ENCODE measurements at places on chromosomes 16 and 17. TPM values are rescaled to one million over a fixed set of nuclear protein-coding genes. Genes with fewer than 3 reads are reported as not detected.

DNA sequence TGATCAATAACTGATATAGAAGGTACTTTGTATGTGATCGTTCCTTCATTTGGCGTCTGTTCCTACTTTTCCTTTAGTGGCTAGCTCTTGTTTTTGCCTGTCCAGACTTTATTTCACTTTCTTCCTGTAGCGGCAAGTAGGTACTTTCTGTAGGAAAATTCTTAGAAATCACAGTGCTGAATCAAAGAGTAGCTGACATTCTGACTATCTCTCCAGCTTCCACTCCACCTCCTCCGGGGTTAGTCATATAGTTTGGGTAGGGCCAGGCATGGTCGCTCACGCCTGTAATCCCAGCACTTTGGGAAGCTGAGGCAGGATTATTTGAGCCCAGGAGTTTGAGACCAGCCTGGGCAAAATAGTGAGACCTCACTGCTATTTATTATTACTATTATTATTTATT, 29.9 kb upstream of the PAFAH1B1 start:
- no peak for DNase-seq

DNA sequence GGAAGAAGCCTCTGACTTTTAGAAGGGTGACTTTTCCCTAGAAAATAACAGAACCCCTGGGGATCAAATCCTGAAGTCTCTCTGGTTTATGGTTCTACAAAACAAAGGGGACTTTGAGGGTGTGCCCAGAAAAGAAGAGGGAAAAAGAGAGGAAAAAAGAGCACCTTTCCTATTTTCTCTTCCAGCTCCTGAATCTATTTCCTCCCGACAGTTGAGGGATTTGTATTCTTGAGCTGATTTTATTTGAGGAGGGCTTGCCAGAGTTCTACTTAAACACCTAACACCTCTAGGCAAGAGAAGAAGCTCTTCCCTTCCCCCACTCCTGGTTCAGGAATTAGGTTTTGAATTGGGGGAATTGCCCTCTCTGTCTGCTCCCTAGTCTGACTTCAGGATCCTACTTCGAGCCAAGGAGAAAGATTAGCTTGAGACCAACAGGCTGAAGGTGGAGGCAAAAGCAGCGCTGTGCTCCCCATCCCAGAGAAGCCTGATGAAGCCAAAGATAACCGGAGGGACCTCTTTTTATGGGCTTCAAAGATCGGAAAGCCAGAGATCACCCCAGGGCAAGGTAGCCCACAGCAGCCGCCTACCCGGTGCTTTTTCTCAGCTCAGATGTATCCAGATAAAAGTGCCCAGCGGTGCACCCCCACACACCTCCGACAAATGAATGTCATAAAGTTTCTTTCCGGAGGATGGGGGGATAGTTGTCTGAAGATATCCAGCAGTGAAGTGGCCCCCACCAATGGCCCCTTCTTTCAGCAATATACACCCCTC, 796 bp downstream of the HOXB3 start:
- DNase-seq = no peak

DNA sequence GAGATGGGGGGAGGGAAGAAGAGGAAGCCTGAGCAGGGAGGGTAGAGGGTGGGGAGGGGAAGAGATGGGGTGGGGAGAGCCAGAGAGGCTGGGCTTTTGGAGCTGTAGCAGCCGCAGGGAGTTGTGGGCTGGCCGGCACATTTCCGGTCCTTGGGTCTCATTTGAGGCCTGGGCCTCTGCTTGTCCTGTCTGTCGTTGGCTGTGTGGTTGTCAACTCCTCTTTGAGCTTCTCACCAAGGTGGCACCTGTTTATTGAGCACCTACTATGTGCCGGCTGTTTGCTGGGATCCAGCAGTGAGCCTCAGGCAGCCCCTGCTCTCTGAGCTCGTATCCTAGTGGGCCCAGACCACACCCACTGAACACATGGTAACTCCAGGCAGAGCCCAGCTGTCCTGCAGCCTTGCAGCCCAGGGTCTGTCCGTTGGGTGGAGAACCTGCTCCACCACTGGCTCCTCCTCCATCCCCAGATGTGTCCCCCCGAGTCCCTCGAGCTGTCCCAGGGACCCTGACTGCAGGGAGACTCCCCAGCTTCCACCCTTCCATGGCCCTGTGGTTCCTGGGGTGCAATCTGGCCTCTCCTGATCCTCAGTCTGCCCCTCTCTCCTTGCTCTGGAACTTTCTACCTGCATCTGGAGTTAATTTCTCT, 164.9 kb downstream of the IRF8 start:
- no peak for DNase-seq

Gene FN3K
- 0.42 TPM for total RNA-seq

DNA sequence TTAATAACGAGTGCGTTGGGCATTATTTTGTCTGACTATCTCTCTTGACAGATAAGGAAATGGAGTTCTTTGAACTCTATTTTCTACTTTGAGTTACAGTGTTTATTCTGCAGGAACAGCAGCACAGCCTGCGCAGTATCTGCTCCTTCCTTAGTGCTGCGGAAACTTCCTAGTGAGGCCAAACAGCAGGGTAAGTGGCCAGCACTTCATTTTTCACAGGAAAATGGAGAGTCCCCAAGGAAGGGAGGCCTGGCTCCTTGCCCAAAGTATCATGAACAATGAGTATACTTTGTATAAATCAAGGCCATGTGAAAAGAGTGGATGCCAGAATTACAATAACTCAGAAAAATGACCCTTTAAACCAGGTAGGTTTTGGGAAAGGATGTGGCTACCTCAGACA, 140.6 kb downstream of the VPS53 start:
- DNase-seq = no peak

DNA sequence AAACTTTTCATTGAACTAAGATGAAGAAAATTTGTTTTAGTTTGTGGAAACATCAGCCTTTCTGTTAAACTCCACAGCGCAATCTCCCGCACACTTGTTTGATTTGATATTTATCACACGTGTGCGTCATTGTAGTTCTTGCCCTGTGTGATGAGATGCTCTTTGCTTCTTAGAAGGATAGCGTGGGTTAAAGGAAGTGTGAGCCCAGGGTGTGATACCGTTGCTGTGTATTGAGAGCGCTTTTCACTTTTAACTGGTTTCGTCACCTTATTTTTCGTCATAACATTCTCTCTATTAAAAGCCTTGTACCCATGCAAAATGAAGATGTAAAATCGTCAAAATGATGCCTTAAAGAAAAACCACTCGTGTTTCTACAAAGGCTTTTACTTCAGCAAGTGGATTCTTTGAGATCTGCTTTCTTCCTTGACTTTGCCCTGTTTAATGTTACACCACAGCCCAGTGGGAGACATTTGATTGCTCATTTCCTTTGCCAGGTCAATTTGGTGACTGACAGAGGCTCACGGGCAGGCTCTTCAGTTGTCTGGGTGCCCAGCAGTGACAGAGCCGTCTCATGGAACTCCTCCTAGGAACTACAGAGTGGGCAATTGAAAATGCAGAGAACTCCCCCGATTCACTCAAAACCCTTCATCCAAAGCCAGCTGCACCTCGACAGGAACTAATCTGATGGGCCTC, 61.1 kb downstream of the RPA1 start:
- no peak for DNase-seq

DNA sequence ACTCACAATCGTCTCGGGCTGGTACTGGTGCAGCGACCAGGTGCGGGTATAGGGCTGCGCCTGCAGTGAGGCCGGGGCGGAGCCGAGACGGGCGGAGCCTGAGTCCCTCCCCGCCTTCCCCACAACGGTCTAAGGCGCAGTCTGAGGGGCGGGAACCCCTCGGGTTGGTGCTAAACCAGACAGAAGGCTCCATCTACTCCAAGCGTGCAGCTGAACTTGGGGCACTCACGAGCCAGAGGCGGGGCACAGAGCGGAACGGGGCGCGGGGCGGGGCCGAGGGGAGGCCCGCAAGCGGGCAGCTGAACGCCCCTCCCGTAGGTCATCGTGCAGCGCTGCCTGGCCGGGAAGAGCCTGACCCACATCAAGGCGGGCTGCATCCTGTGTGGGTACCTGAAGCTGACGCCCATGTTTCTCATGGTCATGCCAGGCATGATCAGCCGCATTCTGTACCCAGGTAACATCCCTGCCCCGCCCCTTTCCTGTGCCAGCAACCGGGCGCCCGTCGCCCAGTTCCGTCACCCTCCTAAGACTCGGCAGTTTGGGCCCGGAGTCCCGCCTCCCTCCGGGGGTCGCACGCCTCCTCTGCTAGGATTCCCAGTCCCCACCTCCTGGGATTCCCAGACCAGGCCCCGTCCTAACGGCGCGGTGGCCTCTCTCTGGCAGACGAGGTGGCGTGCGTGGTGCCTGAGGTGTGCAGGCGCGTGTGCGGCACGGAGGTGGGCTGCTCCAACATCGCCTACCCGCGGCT, 5.0 kb downstream of the SLC5A2 start:
- DNase-seq = peak; percentile 41

DNA sequence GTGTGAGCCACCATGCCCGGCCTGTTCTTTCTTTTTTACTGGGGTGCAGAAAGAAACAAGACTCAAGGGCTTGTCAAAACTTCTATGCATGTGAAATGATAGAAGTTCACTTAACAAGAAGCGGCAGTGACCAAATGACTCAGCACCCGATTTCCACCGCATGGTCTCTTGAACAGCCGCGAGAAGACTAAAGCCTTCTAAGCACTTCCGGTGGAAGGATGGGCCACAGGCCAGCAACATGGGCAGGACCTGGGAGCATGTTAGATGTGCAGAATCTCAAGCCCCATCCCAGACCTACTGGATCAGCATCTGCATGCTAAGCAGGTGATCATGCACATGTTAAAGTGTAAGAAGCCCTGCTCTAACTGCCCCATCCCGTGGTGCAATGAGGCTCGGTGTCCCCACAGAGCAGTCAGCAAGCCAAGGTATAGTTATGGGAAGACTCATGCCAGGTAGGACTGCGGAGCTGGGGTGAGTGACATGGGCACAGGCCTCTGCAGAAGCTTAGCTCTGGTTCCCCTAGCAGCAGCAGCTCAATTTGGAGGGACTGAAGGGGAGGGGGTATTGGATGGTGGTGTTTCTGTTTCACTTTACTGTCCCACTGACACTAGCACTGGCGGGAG, 88.5 kb upstream of the HNF1B start:
- DNase-seq = no peak

DNA sequence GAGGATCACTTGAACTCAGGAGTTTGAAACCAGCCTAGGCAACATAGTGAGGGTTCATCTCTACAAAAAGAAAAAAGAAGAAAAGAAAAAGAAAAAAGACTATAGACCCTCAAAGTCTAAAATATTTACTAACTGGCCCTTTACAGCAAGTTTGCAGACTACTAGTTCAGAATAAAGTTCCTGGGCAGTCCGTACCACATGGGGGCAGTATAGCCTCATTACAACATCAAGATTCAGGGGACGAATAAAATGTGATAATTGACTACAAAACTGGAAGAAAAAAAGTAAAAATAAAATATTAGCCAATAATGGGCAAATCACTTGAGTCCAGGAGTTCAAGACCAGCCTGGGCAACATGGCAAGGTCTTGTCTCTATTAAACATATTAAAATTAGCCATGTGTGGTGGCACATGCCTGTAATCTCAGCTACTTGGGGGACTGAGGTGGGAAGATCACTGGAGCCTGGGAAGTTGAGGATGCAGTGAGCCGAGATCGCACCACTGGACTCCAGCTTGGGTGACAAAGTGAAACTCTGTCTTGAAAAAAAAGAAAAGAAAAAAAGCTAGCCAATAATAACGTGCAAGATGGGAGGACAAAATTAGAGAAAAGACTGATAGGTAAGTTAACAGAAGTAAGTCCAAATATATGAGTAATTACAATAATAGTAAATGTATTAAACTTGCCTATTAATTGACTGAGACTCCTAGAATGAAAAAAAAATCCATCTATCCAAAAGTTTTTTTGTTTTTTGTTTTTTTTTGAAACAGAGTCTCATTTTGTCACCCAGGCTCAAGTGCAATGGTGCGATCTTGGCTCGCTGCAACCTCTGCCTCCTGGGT, 129.4 kb upstream of the SEC14L1 start:
- peak; percentile 10 for DNase-seq

GRCh38 chr17:57670769-57671569, 74.1 kb downstream of the CCDC182 start:
- DNase-seq = no peak

Measured in myocyte (in vitro differentiated cells).